ENCODE measurements at places on chromosomes 6 and 20. TPM values are rescaled to one million over a fixed set of nuclear protein-coding genes. Genes with fewer than 3 reads are reported as not detected.

Gene MOG
- total RNA-seq = 2.0 TPM

Gene TRIM38
- 2.3 TPM for total RNA-seq

- no peak for DNase-seq
These were observed 193.0 kb upstream of the TSHZ2 start for GRCh38 chr20:52779125-52779524.

Gene HRH3
- total RNA-seq = 1.9 TPM

DNA sequence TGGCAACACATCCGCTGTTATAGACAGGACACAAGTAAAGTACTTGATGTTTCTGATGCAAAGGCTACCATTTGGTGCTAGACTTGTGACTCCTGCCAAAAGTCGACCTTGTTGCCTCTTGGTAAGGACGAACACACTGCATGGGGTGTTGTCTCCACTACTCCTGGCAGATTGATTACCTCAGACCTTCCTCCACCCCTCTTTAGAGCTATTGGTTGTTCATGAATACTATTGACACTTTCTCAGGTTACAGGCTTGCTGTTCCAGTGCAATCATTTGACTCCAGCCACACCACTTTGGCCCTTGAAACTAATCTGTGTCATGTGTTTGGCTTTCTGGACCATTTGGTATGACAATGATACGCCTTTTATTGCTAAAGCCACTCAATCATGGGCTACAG, 62.3 kb downstream of the TRMT11 start:
- DNase-seq = no peak

Gene DDX43
- 0.15 TPM for total RNA-seq

Gene MUC22
- not detected for total RNA-seq

- no peak for DNase-seq
These were observed 122.6 kb upstream of the PLCB4 start for GRCh38 chr20:8946036-8946940.

DNA sequence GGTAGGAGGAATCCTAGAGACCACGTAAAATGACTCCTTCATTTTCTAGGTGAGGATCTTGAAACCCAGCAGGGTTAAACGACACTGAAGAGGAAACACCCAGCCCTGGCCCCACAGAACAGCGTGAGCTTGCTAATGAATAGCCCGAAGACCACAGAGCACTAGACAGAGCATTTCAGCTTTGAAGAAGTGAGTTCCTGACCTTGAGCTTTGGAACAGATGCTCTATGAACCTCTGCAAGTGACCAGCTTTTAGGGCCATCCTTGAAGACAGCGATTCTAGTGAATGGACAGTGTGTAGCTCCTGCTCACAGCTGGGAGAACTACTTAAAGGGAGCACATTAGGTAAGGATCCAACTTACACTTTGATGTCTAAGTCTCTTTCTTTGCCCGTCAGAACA, 74.0 kb upstream of the FRMD1 start:
- DNase-seq = no peak

Gene CFAP61
- 0.15 TPM for total RNA-seq

Gene OR2J3
- not detected for total RNA-seq

Gene SLA2
- total RNA-seq = 0.14 TPM

- DNase-seq = no peak
These were observed 47.6 kb downstream of the EZR start for GRCh38 chr6:158771399-158772152.

- DNase-seq = no peak
These were observed 735 bp upstream of the MOG start for GRCh38 chr6:29656157-29656556.

Gene PRR18
- total RNA-seq = 0.11 TPM

DNA sequence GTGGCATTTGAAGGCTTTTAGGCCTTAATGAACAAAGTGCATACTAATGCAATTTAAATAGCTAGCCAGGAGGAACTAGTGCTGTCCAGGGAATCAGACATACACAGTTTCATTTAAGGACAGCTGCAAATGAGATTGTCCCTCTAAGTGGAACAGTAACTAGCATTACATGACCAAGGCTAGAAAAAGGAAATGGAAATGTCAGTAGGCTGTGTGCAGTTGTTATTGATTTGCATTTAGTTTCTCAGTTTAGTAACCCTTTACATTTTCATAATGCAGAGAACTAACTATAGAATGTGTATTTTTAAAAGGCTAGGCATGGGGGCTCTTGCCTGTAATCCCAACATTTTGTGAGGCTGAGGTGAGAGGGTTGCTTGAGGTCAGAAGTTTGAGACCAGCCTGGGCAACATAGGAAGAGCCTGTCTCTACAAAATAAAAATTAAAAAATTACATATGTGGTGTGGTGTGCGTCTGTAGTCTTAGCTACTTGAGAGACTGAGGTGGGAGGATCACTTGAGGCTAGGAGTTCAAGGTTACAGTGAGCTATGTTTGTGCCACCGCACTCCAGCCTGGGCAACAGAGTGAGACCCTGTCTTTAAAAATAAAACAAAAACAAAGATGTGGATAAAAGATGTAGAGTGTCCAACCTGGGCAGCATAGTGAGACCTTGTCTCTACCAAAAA, 468.0 kb downstream of the UTRN start:
- DNase-seq = no peak

Gene TAGAP
- total RNA-seq = not detected

Gene METTL24
- total RNA-seq = 0.41 TPM

Gene C2
- 0.63 TPM for total RNA-seq

Gene C6orf89
- 19.9 TPM for total RNA-seq

Gene ZCCHC3
- total RNA-seq = 24.0 TPM

GRCh38 chr6:36128793-36129192, 1.5 kb upstream of the MAPK13 start:
- peak; percentile 12 for DNase-seq

Gene EPPIN
- total RNA-seq = not detected

Gene TMEM170B
- 3.1 TPM for total RNA-seq

Gene ATP5F1E
- total RNA-seq = 16.4 TPM

DNA sequence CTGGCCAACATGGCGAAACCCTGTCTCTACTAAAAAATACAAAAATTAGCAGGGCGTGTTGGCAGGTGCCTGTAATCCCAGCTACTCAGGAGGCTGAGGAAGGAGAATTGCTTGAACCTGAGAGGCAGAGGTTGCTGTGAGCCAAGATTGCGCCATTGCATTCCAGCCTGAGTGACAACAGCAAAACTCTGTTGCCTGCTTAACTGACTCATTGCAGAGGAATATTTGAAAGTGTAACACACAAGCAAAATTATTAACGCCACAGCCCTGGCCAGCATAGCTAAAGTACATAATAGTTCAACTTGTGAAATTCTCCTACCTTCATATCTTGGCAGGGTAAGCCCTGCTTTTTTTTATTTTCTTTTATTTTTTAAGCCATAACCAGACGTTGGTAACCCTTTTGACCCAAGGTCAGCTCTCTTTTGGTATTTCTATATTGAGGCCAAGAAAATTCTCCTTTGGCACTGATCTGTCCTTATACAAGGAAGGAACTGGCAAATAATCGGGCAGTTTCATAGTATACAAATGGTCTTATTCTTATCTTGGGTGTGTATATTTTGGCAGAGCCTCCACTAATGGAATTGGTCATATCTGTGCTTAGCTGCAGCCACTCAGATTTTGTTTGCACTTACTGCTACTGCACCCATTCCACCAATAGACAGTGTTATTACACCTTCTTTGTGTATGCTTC, 4.0 kb upstream of the ADGRF5 start:
- no peak for DNase-seq

Gene POLR1H
- 43.5 TPM for total RNA-seq

GRCh38 chr6:128600397-128600951, 80.1 kb upstream of the PTPRK start:
- no peak for DNase-seq

Gene F13A1
- total RNA-seq = not detected

Gene WFDC5
- total RNA-seq = not detected

DNA sequence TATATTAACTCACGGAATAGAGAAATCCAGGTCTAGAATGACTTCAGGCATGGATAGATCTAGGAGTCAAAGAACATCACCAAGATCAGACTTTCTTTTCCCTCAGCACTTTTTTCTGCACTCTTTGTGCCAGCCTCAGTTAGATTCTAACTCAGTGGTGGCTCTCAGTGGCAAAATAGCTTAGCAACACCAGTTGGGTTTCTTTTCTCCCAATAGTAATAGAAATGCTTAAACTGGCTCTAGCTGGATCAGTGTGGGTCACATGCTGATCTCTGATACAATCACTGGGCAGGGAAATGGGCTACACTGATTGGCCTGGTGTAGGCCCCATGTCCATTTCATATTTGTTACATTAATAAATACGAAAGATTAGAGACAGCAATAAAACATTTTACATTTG, 44.2 kb upstream of the ARFGEF2 start:
- no peak for DNase-seq

DNA sequence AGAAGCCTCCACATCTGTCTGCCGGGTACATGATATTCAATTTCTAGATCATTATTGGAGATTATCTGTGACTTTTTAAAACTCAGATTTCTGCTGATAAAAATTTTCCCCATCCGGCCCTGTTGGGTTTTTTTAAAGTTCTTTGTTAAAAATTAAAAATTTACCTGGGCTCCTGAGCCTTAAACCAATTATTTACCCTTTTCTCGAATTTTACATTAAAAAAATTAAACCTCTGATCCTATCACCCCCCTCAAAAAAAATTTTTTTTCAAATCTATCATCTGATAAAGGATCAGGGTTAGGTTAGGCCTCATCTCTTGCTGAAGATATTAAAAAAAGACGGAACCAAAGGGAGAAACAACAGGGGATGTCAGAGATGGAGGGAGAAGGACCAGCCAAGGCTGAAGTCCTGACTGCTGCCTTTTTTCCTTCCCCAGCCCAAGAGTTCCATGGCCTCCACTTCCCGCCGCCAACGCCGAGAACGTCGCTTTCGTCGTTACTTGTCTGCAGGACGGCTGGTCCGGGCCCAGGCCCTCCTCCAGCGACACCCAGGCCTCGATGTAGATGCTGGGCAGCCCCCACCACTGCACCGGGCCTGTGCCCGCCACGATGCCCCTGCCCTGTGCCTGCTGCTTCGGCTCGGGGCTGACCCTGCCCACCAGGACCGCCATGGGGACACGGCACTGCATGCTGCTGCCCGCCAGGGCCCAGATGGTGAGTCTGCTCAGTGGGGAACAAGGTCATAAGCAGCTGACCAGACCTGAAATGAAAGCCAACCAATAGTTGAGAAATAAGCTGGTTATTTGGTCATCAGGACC, 527 bp downstream of the NFKBIL1 start:
- no peak for DNase-seq

DNA sequence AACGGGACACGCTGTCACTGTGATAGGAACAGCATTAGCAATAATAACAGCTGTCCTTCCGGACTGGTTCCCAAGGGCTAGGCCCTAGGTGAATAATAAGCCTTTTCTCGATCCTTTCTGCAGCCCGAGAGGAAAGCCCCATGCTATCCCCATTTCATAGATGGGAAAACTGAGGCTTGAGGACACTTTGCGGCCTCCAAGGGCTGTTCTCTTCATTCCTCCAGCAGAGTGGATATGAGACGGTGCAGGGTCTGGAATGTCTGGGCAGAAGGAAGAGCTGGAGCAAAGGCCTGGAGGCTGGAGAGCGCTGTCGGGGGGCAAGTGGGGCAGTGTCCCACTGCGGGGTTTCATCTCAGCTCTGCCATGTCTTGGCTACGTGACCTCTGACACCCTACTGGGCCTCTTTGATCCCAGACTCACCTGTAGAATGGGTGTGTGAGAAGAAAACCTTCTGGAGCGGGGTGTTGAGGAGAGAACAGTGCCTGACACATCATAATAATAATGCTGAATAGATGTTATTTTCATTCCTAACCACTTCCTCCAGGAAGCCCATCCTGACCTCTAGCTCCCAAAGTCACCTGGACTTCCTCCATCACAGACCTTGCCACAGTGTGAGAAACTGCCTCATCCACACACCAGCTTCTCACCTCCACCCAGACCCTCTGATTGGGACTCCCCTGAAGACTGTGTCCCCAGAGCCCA, 74.8 kb downstream of the CEBPB start:
- no peak for DNase-seq

DNA sequence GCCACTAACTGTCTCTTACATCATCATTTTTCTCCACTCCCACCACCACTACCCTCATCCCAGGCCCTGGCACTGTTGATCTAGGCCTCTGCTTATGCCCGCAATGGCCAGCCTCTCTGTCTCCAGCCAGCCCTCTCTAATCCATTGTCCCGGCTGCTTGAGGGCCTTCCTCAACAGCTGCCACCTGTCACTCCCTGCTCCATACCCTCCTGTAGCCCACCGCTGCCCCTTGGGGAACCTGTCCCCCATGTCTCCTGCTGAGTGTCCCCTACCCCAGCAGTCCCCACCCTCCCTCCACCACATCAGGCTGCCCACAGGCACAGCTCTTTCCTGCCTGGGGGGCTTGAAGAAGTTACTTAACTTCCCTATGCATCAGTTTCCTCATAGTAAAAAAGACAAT, 13.4 kb downstream of the TEAD3 start:
- no peak for DNase-seq

Gene AVP
- total RNA-seq = not detected

GRCh38 chr6:32047084-32047478, 8.9 kb downstream of the CYP21A2 start:
- no peak for DNase-seq

Measured in H7 (cell line).